ENCODE measurements at places on chromosomes 1 and 21.

GRCh38 chr1:47722909-47723580, 274.1 kb downstream of the TRABD2B start:
- no peak for DNase-seq

- DNase-seq: no peak
Observed at GRCh38 chr1:48039088-48040054, 42.2 kb upstream of the TRABD2B start.

- DNase-seq: no peak
Observed at GRCh38 chr1:202007805-202008489, 2.4 kb upstream of the ELF3 start.

DNA sequence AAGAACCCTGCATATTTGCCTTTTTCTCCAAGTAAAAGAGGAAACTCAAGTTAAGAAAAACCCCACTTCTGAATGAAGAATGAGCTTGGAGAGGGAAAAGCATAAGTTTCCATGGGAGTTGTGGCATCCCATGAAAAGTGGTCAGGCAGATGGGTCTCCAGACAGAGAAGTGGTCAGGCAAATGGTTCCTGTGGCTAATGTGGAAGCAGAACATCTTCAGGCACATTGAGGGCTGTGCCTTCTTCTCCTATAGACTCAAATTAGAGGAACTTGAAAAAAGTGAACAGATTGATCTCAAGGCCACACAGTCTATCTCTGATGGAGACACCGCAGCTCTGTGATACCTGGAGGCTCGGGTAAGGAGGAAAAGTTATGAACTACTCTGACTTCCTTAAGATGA, 55.7 kb upstream of the KIRREL1 start:
- no peak for DNase-seq

- no peak for DNase-seq
Observed at GRCh38 chr1:63486629-63487028, 36.4 kb downstream of the ITGB3BP start.

DNA sequence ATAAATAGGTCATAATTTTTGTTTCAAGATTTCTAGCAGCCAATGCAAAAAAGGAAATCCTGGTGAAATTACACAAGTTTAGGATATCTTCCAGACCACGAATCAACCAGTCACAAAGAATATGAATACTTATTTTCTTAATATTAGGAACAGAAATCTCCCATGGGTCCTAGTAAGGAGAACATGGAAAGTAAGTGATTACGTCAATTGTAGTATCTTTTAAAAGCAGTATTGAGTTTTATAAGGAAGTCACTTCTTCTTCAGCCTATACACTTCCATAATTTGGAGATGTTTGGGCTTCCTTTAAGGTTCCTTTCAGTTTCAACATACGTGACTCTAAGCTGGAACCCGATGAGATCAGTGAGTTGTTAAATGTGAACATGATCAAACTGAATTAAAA, 534.5 kb downstream of the USP25 start:
- DNase-seq: no peak

GRCh38 chr1:151175863-151176262, at the start of gene TMOD4:
Gene TMOD4 (minus strand): TSS chr1:151175981. CDS start chr1:151174875, 1,106 bp downstream.
- no peak for DNase-seq

DNA sequence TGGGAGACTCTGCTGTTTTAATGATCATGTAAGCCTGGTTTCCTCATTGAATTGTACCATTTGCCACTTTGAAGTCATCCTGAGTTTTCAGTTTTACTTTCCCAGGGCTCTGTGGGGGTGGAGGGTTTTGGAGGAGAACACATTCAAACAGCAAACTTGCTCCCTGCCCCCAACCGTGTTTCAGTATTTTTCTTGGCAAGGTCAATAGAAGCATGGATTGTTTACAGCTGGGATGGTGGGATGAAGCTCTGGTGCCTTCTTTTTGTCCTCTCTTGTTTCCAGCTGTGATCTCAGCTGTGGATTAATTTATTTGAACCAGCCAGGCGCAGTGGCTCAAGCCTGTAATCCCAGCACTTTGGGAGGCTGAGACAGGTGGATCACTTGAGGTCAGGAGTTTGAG, 54.3 kb upstream of the SERBP1 start:
- no peak for DNase-seq

- DNase-seq: no peak
Observed at GRCh38 chr1:156748670-156749418, 2.6 kb downstream of the HDGF start.

DNA sequence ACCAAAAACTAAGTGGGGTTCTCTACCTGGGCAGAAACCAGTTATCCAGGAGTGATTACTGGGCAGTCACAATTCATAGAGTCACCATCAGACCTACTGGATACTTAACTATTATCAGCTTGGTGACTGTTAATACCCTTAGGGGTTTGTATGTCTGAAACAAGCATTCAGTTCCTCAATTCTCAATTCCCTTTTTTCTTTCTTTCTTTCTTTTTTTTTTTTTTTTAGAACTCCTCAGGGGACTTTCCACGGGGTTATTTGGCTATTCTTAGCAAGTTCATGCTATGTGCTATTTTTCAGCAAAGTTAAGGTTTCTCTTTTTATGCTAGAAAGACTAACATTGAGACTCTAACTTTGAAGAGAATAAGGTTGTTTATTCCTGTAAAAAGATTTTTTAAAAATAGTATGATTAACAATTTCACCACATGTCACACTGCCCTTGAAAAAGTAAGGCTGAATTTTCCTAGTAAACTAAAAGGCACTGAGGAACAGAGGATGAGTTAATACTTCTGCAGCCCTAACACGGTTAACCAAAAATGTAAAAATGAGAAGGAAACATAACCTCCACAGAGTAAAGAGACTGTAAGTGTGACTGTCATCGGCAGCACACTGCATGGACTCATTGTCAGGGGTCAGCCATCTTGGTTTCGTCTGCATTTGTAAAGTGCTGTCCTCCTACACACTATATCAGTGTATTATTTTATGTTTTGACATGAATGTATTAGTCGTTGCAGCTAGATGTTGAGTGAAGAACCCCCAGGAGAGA, 310.2 kb downstream of the NTNG1 start:
- no peak for DNase-seq

GRCh38 chr1:61052395-61053225, 29.8 kb upstream of the NFIA start:
- no peak for DNase-seq

DNA sequence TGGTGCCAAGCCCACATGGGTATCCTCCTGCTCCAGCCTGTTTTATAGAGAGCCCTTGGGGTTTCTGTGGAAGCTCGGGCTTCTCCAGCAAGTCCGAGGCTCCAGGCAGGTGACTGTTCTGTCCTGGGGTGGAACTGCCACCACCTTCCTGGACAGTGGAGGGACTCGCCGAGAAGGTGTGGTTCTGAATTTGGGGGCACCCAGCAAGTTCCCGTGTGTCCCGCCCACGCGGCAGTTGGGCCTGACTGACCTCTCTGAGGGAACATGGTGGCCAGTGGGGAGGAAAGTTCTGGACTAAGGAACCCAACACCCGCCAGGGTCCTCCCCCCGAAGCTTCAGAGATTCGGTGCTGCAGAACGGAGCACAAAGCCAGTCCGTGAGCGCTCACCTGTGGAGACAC, 158.1 kb upstream of the C1orf174 start:
- DNase-seq: no peak

- DNase-seq: no peak
Observed at GRCh38 chr1:225131869-225132268, 202.4 kb downstream of the DNAH14 start.

GRCh38 chr1:107594536-107594935, 370.4 kb downstream of the VAV3 start:
- no peak for DNase-seq

DNA sequence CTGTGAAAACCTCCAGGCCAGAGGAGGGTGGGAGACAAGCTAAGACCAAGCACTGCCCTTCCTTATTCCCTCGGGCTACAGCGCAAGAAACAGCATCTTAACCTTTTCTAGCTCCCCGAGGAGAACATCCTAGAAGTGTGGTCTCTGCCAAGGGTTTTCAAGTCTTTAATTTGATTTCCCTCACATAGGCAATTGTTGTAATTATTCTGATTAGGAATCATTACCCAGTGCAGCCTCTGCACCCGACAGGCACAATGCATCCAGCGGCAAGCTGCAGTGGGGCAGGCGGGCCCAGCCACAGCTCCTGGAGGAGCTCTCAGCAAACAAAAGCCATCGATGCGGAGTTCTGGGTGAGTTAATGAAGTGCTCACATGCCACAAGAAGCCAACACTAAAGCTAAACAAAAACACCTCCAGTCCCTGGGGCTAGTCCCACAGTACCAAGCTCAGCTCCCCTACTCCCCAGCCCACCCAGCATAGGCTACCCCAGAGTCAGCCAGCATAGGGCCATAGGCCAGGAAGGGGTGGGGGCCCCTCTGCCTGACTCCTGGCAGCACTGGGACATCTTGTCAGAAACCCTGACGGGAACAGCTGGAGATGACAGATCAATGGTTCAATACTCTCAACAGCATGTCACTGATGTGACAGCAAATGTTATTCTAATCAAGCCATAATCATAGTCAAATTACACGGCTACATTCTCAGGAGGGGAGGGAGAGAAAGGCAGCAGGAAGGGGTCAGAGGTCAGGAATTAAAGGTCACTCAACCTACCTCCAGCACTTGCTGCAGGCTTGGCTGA, 42.5 kb downstream of the ERI3 start:
- no peak for DNase-seq

DNA sequence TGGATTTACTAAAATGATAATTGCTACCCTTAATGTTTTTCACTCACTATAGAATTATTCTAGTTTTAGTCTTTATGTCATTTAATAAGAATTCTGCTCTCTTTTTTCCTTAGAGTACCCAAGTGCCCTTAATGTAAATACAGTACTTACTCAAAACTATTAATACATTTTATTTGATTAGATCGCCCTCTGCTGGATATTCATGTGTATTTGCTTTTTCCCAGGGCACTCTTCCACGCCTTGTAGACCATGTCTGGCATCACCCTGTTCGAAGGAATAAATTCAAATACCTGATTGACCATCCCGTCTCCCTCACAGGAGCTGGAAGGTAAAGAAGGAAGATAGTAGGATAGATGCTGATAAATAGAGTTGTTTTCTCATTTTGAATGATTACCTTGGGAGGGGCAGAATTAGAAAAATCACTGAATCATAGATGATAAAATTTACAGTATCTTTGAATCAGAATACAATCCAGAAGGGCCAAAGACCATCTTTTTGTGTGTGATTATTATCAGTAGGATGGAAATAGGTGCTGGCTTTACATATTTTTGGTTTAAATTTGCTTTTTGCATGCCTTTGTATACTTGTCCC, 4.1 kb downstream of the AXDND1 start:
- DNase-seq: peak; percentile 17

DNA sequence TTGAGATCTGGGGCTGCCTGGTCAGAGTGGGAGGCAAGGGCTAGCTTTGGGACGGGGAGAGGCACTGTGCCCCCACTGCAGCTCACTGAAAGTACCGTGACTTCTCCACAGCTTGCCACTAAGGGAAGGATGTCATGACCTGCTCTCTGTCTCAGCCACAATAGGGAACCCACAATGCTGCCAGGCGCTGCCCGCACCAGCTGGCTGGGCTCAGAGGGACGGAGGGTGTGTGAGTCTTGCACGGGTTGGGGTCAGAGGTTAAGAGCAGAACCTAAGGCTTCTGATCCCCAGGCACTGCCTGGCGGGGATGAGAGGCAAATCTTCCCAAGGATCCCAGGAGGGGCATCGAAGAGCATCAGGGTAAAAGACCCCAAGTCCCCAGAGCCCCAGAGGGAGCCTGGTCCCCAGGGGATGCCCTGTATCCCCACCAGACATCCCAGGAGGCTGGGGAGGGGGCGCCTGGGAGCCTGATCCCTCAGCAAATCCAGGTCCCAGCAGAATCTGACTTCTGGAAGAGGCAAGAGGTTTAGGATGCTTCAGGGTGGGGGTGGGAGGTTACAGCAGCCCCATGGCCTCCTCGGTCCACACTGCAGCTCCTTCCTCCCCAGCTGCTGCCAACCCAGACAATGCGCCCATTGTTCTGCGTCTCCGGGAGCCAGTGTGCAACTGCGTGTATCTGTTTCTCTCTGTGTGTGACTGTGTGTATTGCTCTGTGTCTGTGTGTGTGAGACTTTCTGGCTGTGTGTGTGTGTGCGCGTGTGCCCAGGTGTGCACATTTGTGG, 2.0 kb upstream of the MARCKSL1 start:
- no peak for DNase-seq

DNA sequence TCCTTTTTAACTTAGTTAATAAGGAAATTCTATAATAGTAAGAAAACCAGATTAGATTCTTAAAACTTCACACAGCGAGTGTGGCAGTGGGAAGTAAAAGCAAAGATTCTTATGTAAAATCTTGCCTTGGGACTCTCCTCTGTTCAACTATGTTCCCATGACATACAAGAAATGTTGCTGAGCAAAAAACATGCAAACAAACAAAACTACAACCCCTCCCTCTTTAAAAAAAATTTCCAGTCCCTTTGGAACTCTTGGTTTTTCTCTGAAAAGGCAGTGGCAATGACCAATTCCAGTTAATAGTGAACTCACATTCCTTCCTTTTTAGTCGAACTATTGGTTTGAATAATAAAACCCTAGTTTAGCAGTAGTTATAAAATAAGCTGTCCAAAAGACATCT, 453.1 kb upstream of the ZRANB2 start:
- no peak for DNase-seq

- no peak for DNase-seq
Observed at GRCh38 chr1:86263101-86263500, 106.5 kb upstream of the COL24A1 start.

GRCh38 chr1:66022904-66023620, 230.4 kb downstream of the PDE4B start:
- no peak for DNase-seq

GRCh38 chr1:111204201-111204982, 3.9 kb upstream of the DENND2D start:
- DNase-seq: peak; percentile 61

- DNase-seq: no peak
Observed at GRCh38 chr1:5961601-5962000, 30.6 kb downstream of the NPHP4 start.

DNA sequence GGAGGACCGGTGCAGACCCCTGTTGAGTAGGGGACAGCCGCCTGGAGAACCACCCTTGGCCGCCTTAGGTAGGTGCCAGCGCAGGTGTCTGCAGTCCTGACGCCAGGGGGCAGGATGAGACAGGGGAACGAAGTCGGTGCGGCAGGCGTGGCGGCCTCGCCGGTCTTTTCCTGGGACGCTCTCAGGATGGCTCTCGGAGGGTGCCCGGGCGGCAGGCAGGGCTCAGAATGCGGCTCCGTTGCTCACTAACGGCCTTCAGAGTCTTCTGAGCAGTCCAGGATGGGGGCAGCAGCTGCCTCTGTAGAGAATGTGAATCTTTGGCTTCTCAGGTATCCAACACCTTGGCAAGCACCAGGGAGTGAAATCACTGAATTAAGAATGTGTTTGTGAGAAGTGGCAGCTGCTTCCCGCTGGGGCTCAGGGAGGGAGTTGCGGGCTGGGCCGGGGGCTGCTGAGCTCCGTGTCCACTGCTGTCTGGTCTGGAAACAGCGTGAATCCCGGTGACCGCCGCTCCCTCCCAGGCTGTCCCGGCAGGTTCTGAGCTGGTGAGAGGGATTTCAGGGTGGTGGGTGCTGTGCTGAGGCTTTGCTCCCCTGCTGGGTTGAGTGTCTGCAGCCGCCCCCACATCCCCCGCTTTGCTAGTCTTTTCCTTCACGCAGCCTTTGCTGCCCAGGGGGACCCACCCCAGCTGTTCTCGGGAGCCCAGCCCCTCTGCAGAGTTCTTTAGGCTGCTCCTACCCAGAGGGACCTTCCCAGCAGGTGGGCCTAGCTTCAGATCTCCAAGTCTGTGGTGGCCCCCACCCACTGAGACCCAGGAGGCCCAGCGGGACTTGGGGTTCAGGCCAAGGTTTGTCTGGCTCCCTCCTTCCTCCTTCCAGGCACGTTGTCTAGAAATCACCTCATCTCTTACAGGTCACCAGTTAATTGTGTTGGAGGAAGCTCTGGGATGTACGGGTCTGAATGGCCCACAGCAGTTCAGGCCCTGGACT, 11.1 kb upstream of the C1orf174 start:
- peak; percentile 68 for DNase-seq
